ENCODE measurements at places on chromosomes 1 and 21.

DNA sequence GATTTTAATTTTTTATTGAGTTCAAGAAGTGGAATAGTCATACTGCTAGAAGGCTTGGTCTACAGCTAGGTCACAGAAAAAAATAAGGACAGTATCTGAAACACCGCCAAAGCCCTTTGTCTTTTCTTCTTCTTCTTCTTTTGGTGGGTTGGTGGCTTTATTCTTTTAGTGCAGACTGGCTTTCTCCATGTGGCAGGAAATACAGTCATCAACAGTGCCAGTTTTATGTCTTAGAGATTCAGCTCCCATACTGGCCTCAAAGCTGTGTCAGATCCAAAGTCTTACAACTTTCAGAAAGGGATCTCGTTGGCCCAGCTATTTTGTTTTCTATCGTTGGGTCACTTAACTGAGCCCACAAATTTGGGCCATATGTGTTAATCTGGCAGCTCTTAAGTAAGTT lies 58.2 kb downstream of the FNBP1L start:
- no peak for DNase-seq

DNA sequence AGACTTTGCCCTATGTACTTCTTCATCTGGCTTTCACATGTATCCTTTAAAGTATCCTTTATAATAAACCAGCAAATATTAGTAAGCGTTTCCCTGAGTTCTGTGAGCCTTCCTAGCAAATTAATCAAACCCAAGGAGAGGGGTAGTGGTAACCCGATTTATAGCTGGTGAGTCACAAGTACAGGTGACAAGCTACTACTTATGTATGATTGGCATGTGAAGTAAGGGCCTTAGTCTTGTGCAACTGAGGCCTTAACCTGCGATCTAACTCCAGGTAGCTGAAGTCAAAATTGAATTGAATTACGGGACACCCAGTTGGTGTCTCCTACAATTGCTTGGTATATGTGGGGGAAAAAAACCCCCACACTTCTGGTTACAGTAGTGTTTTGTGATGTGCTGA lies 26.0 kb downstream of the SLC16A1 start:
- DNase-seq = no peak

GRCh38 chr1:201450721-201451291 lies 18.2 kb downstream of the PHLDA3 start:
- DNase-seq = peak; percentile 80

- peak; percentile 56 for DNase-seq
These were observed 45.0 kb downstream of the ZNF281 start for GRCh38 chr1:200364831-200365230.

GRCh38 chr1:58487002-58487401 lies 59.5 kb downstream of the OMA1 start:
- no peak for DNase-seq

- no peak for DNase-seq
These were observed 23.2 kb downstream of the PLEKHA6 start for GRCh38 chr1:204336421-204337035.

- DNase-seq = no peak
These were observed 85.3 kb downstream of the NPHP4 start for GRCh38 chr1:5906966-5907365.

DNA sequence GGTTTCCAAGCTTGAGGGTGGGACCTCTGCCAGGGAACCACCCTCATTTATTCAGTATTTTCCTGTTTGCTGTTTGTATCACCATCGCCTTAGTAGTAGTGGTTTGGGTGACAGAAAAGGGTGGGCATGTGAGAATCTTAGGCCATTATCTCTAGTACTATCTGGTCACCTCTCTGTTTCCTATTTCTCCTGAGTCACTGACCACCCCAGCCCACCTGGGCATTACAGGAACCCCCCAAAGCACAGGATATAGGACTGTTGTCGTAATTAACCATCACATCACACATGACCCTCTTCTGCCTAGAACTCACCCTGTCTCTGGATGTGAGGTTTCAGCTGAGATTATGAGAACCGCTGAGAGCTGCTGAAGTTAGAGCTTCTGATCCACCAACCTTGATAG lies 60.4 kb downstream of the IL23R start:
- no peak for DNase-seq

- DNase-seq = no peak
These were observed 158.8 kb downstream of the TOMM20 start for GRCh38 chr1:234969581-234970400.

- DNase-seq = no peak
These were observed 848 bp upstream of the APOBEC4 start for GRCh38 chr1:183653876-183654451.

DNA sequence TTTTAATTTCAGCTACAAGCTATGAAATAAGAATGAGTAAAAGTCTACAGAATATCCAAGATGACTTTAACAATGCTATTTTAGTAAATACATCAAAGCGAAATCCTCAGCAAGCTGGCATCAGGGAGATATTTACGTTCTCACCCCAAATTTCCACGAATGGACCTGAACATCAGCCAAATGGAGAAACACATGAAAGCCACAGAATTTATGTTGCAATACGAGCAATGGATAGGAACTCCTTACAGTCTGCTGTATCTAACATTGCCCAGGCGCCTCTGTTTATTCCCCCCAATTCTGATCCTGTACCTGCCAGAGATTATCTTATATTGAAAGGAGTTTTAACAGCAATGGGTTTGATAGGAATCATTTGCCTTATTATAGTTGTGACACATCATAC lies 13.7 kb upstream of the CLCA1 start:
- DNase-seq = no peak

Measured in amniotic epithelial cell (primary cell).